ENCODE measurements at places on chromosomes 6 and 20.

DNA sequence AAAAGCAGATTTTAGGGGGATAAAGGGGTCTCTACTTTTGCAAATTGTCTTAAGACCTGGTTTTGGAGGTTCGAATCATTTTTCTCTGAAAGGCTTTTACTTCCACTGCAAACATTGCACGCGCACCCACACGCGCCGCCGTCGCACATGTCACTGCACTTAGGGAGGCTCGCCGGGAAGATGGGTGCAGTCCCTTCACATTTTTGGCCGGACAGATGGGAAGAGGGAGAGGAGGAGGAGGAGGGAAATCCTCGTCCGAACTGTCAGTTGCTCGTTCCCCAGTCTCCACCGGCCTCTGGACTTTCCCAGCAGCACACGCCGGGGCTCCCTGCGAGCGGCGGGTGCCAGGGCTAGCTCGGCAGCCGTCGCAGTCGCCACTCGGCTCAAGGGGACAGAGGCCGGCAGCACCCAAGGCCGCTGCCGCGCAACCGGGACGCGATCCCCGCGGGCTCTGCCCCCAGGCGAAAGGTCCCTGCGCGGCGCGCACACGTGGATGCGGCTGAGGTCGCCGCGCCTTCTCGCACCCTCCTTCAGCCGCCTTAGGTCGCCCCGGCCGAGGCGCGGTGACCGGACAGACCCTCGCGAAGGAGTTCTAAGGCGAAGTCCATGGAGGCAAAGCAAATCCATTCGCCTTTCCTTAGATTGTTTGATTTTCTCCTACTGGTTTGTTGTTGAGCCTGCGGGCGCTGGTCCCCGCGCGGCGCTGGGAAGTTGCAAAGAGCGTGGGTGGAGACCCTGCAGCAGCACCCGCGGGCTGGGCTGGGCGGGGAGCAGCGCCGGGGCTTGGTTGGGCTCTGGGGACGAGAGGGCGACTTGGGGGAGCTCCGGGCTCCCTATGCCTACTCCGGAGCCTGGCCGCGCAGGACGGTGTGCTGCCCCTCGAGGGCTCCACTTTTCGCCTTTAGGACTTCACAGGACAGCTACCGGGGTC is 1.2 kb downstream of the MYB start:
- DNase-seq: peak; percentile 16

GRCh38 chr6:39367700-39368099 is 45.2 kb upstream of the KCNK16 start:
- no peak for DNase-seq

GRCh38 chr6:86937219-86938079 is at the start of gene HTR1E:
Gene HTR1E, plus strand, starts transcription at chr6:86937528. Its CDS starts 77,807 bp downstream, at chr6:87015335.
- DNase-seq: no peak

DNA sequence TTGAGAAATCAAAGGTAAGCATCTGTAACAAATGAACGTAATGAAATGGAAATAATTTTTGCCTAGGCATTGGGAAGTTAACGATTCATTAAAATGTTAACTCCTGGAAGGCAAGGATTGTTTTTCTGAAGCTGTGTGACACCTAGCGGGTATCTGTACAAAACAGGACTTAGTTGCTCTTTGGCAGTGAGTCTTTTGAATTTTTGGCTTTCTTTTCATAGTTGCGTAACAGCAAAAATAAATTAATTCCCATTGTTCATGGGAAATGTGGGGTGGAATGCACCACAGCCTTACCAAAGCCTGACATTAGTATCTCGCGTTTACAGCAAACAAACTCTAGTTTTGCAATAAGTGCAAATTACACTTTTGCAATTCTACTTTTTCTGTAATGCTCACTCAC is 92.7 kb upstream of the DTNBP1 start:
- DNase-seq: no peak

GRCh38 chr20:48866936-48867335 is 39.1 kb upstream of the PREX1 start:
- no peak for DNase-seq

GRCh38 chr6:108203189-108204112 is 37.6 kb downstream of the NR2E1 start:
- DNase-seq: no peak

DNA sequence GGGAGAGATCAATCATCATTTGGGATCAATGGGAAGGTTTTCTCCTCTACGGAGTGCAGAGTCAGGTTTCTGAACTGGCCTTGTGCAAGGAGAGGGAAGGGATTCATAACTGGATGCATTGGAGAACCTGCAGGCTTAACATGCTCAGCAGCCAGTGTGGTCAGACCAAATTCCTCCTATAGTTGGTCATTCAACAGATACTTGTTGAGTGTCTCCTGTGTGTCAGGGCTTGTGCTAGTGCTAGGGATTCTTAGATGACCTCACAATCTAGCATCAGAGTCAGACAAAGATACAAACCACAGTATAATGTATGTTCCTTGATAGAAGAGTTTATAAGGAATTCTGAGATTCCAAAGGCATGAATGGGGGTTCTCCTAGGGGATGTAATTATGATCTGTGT is 23.9 kb downstream of the RALY start:
- no peak for DNase-seq

- DNase-seq: no peak
Observed at GRCh38 chr20:33811776-33812151, 616 bp downstream of the CHMP4B start.

- peak; percentile 88 for DNase-seq
Observed at GRCh38 chr20:53578492-53579222, 15.0 kb downstream of the ZNF217 start.

DNA sequence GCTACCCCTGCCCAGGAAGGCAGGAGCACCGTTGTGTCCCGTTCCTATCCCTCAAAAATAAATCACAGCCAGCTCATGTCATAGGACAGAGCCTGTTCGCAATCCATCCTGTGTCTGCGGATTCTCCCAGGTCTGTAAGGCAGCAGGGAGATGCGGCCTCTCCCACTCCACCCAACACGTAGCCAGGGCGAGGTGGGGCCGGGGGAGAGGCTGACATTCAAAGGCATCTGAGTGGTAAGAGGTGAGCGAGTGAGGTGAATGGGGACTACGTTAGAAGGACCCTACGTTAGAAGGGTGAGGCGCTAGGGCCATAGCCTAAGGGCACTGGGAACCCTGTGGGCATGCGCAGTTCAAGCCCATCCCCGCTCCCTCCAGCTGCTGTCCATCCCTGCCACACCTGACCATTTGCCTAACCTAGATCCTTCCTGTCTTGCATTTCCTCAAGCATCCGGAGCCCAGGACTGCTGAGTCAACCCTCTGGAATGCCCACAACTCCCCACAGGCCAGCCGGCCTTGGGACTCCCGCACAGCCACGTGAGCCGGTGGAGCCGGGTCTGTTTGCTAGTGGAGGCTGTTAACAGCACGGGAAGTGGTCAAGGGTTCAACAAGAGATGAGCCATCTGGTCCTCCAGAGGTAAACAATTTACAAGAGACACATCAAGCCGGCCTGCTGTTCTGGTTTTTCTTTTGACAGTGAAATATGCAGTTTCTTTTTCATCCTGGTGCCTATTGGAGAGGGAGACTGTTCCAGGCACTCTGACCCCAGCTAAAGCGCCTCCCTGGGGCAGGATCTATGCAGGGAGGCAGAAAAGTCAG is 45.9 kb downstream of the RIPOR3 start:
- peak; percentile 96 for DNase-seq

DNA sequence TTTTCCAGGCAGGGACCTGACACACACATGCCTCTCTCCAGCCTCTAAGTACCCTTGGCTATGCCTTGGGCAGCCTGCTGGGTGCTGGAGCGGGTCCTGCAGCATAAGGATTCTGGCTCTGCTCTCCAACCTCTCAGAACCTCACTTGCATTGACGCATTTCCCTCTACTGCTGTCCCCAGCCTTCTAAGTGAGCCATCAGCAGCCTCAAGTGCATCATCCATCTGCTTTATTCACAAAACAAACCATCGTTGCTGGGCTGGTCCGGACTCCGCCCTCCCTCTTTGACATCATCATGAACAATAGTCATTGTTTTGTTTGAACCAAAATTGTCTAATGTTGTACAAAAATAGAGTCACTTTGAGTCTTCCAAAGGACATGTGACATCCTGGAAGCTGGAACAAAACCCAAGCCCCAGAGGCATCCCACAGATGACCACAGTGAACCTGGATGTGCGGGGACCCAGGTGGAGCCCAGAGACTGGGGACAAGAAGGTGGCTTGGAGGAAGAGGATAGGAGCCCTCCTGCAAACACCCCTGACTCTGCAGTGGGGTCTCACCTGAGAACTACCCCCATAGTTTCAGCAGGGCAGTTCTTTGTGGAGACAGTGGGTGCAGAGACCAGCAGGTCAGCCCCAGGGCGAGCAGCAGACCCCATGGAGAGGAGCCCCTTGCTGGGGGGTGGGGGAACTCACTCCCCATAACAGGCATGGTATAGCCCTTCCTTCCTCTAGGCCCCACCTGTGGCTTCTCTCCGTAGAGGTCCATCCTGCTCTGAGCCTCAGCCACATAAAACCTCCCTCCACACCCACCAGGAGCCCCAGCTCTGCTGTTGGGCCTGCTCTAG is 230.1 kb downstream of the SYNDIG1 start:
- DNase-seq: no peak

GRCh38 chr20:51500311-51500710 is 42.2 kb downstream of the NFATC2 start:
- no peak for DNase-seq
